ENCODE measurements at places on chromosomes 11 and 22.

- DNase-seq = no peak
These were observed 50.1 kb upstream of the SHANK2 start for GRCh38 chr11:71302534-71302909.

GRCh38 chr22:40436505-40437431 is 66.4 kb downstream of the SGSM3 start:
- DNase-seq = peak; percentile 20

- DNase-seq = no peak
These were observed 2.3 kb upstream of the C1QTNF6 start for GRCh38 chr22:37190262-37190780.

GRCh38 chr22:26599505-26599904 is 9.6 kb upstream of the TPST2 start:
- DNase-seq = no peak

DNA sequence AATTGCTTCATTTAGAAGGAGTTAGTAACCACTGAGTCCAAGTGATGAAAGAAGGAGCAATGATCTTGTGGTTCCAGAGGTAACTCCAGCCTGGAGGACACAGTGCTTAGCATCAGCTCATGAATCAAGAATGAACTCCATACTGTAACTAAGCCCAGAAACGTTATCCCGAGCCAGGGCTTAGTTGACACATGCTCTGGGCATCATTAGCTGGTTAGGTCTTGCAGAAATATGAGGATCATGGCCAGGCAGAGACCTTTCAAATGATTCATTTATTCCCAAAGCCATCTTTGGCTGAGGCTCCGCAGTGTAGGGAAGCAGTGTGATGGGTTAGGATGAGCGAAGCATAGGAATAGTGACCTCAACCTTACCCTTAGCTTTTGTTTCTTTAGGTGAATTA is 277.4 kb downstream of the FAM76B start:
- peak; percentile 82 for DNase-seq

- DNase-seq = no peak
These were observed 1.1 kb downstream of the CREB3L1 start for GRCh38 chr11:46278387-46279125.

GRCh38 chr11:45394294-45395085 is 108.3 kb upstream of the SYT13 start:
- no peak for DNase-seq

DNA sequence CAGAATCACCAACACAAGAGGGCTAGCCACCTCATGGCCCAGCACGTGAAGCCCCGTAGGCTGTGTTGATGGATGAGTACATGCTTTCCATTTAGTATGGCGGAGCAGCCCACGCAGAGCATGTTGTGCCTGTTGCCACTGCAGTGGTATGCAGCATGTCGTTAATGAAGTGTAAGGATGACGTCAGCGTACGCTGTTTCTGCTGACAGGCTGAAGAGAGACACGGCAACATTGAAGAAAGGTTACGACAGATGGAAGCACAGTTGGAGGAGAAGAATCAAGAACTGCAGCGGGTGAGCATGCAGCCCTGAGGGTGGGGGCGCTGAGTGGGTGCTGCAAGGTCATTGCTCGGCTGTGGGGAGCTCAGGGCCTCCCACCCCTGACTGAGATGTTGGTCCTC is 62.8 kb downstream of the PPFIA1 start:
- no peak for DNase-seq

DNA sequence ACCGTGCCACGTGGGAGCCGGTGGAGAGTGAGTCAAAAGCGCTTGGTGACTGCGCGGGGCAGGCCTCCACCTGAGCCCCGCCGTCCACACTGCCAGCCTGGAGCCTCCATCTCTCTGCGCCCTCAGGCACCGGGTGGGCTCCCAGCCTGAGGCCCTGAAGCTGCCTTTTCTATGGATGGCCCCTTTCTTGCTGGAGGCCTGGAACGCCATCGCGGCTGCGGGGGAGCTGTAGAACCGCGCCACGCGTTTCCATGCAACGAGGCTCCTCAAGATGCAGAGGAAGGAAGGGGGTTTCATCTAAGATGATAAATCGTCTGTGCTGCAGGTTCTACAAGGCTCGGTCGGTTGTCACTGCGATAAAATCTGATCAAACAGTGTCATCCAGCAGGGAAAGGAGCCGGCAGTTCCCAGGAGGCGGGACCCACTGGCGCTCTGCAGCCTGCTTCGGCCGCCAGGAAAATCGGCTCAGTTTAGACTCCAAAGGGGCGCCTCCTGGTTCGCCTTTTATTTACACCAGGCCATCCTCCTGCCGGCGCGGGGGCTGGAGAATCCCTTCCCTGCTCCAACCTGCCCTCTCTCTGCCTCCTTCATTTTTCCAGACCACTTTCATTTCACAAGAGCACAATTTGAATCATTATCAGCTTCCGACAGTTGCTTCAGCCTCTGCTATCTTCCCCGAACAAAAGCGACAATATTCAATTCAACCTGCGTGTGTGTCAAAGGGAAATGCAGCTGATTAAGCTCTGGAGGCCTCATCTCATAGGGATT is 624.4 kb downstream of the BRD1 start:
- DNase-seq = no peak

- DNase-seq = peak; percentile 20
These were observed 52.3 kb downstream of the RASSF10 start for GRCh38 chr11:13061294-13061990.

- no peak for DNase-seq
These were observed 15.0 kb downstream of the SIAE start for GRCh38 chr11:124658501-124658900.

DNA sequence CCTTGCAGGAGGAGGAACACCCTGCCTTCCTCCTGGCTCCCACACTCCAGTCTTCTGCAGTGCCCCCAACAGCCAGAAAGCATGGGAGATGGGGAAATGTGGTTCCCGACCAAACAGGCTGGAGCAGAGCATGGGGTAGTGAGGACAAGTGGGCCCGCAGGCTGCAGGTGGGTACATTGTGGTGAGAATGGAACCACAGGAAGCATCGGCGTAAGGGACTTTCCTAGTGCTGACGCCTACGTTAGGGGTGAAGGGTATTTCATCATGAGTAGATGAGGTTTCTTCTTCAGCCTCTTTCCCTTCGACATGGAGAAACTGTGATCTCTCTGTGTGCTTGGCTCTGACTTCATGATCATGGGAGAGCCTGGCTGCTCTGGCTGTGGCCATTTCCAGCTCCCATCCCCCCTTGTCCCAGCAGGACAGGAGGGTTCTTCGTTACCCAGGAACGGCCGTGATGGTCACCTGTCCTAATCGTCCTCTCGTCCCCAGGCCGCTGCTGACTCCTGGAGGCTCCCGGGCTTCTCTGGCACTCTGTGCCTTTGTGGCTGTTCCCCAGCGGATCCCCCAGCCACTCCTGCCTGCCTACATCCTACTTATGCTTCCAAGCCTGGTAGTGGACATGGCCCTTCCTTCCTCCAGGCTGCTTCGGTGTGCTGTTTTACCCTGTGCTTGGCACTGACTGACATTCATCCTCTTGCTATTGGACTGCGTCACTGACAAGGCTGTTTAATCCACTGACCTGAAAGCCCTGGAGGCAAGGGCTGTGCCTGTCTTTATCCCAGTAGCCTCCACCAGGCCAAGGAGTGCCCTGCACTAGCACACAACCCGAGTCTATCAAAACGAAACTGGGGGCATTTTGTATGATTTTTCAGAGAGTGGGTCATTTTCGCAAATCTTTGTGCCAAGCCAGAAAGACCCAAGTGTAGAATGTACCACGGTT is 65.2 kb upstream of the CECR2 start:
- no peak for DNase-seq

DNA sequence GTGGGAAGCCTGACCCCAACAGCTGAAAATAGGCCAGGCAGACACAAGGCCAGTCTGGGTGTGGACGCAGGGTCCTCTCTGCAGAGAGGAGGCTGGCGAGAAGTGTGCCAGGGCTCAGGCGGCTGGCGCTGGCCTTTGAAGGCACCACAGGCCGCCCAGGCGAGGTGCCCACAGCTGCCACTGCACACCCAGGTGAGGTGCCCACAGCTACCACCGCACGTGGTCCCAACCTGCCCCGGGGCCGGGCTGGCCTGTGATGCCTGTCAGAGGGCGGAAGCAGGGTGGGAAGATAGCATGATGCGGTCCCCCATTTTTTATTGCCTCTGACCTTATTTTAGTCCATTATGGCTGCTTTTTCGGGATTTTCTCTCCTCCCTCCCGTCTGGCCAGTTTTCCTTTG is 1303.9 kb downstream of the BRD1 start:
- DNase-seq = no peak
